ENCODE measurements at places on chromosomes 13 and 19.
A peak's percentile ranks its signal among the peaks of the same experiment; 100 is the strongest.

DNA sequence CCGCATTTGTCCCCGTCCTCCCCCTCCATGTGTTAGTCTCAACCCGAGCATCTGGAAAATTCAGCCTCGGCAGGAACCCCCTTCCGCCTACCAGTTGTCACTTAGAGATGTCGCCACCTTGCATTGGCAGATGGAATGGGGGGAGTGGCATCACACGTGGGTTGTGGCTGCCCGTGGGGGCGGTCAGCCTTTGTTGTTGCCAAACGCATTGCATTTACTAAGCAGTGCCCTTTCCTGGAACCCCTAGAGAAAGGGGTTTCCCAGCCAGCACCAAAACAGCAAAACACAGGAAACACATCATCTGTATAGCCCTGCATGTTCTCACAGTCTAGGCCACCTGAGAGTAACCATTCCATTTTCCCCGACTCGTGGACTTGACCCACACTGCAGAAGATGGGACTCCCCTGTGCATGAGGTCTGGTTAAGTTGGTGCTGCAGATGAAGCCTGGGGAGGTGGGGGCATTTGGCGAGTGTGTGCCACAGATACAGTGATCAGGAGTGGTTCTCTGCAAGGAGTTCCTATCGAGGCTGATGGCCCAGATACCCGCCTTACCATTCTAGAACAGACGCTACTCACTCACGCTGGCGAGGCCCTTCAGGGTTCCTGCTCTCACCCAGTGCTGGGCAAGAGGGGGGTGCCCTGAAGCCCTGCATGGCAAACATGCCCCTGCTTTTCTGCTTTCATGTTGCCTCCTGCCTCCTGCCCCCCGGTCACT lies 38.3 kb downstream of the TMED1 start:
- peak; percentile 95 for DNase-seq

GRCh38 chr13:41244556-41244955 lies 18.8 kb downstream of the MTRF1 start:
- DNase-seq = no peak

DNA sequence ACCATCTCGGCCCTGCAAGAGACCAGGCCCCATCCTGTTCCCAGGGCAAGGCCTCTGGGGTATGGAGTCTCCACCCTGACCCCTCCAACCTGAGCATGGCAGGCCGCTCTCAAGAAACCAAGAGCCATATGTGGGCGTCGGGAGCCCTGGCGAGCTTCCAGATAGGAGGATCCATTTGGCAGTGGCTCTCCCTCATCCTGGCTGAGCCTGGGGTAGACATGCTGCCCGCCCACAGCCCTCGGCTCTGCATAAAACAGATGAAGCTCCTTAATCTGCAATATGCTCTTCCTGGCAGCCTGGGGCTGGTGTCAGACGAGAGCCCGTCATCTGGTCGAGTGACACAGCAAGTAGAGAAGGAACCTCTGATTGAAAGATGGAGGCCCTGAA lies 6.1 kb downstream of the ATP13A1 start:
- no peak for DNase-seq

DNA sequence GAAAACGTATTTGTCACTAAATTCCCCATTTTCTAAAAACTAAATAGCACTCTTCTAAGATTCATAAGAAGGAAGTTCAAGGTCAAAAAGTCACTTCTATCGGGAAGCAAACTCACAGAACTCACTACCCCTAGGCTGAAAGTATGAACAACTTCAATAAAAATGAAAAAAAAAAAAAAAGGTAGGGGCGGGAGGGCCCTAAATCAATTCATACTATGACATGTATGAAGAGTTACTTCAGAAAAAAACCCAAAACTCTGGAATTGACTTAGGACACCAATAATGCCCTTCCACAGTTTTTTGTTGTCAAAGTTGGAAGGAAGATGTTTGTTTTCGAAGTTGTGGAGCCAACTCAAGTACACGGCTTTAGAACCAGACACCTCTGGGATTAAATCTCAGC lies 1.1 kb downstream of the SUCLA2 start:
- no peak for DNase-seq

DNA sequence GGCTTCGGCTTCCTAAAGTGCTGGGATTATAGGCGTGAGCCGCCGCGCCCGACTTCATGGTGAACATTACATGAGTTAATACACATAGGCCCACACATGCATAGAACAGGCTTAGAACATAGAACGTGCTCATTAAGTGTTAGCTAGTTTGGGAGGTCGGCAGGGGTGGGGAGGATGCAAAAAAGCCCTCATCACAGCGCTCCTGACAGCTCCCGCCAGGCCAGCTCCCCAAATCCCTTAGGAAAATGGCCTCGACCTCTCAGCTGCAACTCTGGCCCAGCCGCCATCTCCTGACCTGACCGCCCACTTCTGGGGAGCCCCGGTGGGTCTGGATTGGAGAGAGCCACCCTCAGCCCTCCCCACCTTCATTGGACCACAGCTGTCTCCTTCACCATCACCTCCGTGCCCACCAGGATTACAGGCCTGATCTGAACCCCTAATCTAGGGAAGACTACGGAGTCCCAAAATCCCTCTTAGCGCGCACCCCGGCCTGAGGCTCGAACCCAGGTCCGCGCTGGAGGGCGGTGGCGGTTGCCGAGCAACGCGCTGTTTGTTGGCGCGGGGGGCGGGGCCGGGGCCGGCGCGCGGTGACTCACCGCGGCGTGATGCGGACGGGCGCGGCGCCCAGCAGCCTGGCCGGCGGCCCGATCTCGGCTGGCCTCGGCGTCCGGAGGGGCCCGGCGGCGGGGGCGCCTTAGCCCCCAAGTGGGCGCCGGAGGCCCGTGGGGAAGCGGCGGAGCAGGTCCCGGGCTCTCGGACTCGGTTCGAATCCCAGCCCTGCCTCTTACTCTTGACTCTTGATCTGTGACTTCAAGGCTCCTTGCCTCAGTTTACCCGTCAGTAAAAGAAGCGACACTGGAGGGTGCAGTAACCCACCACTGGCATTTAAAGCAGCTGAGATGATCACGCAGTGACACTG lies 26.7 kb upstream of the NANOS3 start:
- DNase-seq = peak; percentile 81

DNA sequence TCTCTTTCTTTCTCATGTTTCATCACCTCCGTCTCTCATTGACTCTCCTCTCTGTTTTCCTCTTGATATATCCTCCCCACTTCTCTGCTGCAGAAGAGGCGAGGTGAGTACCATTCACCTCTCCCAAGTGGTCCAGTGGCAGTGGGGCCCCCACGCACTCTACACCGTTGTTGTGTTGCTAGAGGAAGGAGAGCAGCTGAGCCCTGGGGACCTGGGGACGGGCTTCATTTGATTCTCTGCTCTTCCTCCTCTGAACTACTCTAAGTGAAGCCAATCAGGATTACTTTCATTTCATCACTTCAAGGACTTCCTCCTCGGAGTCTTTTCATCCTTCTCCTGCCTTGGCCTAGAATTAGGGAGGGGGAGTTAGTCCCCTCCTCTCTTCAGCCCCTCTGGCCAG lies 64.6 kb downstream of the CCNE1 start:
- no peak for DNase-seq

DNA sequence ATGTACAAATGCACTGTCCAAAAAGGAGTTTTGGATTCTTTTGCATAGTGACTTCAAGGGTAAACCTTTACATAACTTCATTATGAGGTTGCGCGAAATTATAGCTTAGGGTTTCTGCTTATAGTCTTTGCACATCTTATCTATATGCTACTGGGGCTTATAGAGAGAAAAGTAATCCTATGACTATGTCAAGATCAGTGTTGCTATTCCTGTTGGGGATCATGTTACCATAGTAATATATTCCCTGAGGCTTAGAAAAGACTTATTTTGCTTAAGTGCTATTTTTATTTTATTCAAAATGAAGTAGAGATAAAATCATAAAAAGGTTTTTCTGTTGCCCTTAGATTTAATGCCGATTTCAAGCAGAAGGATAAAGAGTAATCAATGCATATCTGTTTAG lies 14.7 kb upstream of the POSTN start:
- no peak for DNase-seq

GRCh38 chr13:31172535-31172934 lies 10.8 kb upstream of the HSPH1 start:
- no peak for DNase-seq

- DNase-seq = no peak
These were observed 51.6 kb upstream of the POMP start for GRCh38 chr13:28607187-28607955.

DNA sequence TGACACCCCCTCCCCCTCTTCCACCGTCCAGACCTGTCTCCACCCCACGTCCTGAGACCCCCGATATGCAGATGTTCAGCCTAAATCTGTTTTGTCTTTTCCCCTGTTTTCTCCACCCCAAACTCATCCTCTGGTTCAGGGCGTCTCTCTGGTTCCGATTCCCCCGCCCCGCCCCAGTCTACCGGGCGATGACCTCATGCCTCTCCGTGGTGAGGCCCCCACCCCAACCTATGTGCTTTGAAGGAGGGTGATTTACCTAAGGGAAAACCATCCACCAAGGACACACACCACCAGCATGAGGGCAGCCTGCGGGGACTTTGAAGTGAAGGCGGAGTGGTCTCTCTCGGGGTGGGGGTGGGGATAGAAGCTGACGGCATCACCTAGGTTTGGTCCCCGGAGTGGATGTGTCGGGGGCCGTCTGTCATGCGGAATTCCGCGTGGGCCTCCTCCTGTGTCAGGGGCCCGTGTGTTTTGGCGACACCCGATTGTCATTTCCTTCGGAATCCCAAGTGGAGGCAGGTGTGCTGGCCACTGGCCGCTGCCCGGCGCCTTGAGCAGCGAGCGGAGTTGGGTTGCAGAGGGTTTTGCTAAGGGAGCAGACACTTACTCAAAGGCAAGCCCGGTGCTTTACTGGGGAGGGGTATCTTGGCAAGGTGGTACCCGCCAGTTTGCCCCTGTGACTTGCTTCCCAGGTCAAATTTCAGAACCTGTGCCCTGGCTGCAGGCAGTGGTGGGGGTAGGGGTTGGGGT lies 1.4 kb downstream of the FZR1 start:
- DNase-seq = peak; percentile 26

DNA sequence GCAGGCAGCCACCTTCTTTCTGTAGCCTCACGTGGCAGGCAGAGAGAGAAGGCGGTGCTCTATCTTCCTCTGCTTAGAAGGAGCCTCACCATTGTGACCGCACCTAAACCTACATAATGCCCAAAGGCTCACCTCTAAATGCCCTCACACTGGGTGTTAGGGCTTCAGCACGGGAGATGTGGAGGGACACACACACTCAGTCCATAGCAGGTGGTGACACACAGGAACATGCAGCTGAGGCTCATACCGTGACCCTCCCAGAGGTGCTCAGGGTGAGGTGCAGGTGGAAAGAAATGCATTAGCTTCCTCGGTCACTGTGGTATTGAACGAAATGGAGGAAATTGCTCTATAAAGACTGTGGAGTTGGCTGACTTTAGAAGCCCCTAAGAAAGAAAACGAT lies 37.7 kb upstream of the TUBGCP3 start:
- no peak for DNase-seq

- DNase-seq = no peak
These were observed 10.3 kb downstream of the IGSF23 start for GRCh38 chr19:44623626-44624025.

- DNase-seq = peak; percentile 7
These were observed 201.7 kb downstream of the ABCC4 start for GRCh38 chr13:95099541-95099940.

DNA sequence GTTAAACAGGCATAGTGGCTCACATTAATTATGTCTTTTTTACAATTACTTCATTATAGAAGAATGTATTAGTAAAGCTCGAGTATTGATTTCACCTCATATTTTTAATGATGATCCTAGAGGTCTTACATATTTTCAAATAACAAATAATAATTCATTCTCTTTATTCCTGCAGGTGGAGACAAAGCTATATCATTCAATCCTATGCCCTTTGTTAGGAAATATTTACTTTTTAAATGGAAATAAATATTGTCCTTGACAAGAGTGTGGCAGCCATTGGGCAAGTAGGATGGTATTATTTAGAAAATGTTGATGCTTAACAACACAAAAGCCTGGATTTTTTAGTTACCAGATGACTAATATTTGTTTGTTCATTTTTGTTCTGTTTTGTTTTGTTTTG lies 127.6 kb downstream of the COG6 start:
- no peak for DNase-seq

DNA sequence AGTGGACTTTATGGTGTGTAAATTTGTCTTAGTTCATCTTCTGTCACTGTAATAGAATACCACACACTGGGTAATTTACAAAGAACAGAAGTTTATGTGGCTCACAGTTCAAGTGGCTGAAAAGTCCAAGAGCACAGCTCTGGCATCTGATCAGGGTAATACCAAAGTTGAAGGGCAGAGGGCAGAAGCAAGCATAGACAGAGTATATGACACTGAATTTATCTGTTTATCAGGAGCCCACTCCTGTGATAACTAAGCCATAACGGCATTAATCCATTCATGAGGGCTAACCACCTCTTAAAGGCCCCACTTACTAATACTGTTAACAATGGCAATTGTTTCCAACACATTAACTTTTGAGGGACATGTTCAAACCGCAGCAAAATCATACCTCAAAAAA lies 4.0 kb upstream of the RFXAP start:
- DNase-seq = peak; percentile 11

- DNase-seq = no peak
These were observed 102.7 kb downstream of the RAB20 start for GRCh38 chr13:110458594-110459365.

GRCh38 chr13:31807090-31807541 lies 67.8 kb downstream of the RXFP2 start:
- peak; percentile 29 for DNase-seq

DNA sequence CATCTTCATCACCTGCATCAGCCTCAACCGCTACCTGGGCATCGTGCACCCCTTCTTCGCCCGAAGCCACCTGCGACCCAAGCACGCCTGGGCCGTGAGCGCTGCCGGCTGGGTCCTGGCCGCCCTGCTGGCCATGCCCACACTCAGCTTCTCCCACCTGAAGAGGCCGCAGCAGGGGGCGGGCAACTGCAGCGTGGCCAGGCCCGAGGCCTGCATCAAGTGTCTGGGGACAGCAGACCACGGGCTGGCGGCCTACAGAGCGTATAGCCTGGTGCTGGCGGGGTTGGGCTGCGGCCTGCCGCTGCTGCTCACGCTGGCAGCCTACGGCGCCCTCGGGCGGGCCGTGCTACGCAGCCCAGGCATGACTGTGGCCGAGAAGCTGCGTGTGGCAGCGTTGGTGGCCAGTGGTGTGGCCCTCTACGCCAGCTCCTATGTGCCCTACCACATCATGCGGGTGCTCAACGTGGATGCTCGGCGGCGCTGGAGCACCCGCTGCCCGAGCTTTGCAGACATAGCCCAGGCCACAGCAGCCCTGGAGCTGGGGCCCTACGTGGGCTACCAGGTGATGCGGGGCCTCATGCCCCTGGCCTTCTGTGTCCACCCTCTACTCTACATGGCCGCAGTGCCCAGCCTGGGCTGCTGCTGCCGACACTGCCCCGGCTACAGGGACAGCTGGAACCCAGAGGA lies 2.6 kb downstream of the P2RY11 start:
- no peak for DNase-seq

DNA sequence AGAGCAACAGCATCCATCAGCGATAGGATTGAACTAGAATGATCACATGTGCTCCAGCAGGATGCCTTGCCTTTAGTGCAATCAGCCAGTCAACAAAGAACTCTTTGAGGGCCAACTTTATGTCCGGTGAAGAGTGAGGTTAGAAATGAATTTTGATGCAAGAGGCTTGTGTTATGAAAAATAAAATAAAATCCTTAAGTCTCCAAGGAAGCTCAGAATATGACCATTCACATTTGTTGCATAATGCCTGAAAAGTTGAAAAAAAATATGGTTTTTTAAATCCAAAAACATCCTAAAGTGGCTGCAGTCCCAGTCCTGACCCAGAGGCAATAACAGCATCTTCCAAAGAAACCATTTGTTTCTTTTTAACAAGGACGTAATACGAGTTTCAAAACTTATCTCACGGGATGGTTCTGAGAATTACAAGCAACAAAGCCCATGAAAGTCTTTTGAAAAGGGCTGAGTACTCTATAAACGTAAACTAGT lies 61.3 kb downstream of the DCLK1 start:
- no peak for DNase-seq

Data from activated CD4-positive, alpha-beta T cell treated with anti-CD3 and anti-CD28 coated beads, Interleukin-10, Interleukin-2, amounts not matched to agents 100 ng/mL and 50 ng/mL, durations not matched to agents 16 hours and 8 hours (primary cell).